Activated T-helper 1 cell treated with anti-CD3 and anti-CD28 coated beads, Interleukin-2, amount 50 U/mL, for 16 hours (primary cell): ENCODE measurements at places on chromosomes 6 and 20.

GRCh38 chr6:44666324-44666723 is 278.8 kb downstream of the CDC5L start:
- DNase-seq: no peak

DNA sequence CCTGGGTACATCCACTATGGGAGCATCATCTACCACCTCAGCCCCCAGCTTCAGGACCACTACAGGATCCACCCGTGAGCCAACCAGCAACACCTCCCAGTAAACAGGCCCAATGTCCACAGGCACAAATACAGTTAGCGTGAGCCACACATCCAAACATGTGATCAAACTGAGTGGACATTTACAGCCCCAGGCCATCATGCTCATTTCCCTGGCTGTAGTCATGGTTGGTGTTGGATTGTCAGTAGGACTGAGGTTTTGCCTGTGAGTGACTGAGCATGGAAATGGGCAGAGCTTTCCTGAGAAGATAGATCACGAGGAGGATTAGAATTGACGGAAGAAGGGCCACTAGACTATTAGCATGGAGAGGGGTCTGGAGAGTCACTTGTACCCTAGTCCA is 10.7 kb upstream of the MUC21 start:
- no peak for DNase-seq

- no peak for DNase-seq
These were observed 48.7 kb upstream of the RPS6KA2 start for GRCh38 chr6:166675736-166676135.

DNA sequence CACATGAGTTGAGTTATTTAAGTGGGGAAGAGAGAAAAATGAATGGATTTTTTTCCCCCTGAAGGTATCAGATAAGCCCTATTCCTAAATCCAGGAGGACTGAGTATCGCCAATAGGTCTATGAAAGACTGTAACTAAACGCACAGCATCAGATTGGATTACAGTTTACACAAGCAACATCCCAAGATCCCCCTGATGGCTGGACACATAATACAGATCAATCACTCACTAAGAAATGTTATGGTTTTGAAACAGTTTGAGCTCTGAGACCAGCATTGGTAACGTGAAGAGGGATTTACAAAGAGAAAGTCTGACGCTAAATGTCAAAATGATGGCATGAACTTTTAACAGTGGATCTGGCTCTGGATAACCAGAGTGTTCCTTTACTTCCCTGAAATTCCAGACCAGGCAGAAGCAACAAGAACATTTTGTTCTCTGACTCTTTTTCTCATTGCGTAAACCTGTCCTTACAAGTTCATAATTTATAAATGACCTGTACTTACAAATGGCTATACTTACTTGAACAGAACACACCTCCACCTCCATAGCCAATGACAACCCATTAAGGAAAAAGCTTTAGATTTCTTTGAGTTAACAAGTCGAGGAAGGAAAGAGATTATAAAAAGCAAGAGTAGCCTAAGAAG is 131.8 kb upstream of the BEND3 start:
- DNase-seq: no peak

GRCh38 chr6:88383183-88383582 is 217.0 kb upstream of the CNR1 start:
- no peak for DNase-seq

DNA sequence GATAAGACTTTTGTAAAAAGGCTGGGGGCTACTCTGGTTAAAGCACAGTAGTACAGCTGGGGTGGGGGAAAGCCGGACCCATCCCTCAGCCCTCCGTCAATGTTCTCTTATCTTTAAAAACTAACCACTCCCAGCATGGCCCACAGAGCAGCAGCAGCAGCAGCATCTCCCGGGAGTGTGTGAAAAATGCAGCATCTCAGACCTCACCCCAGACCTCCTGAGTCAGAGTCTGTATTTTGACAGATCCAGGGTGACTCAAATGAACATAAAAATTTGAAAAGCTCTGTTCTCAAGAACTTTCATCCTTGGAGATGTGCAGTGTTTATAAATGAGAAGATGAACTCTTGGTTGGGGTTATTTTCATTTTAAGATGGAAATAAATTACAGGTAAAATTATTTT is 277.7 kb upstream of the ECI2 start:
- DNase-seq: no peak

- DNase-seq: no peak
These were observed 5.9 kb downstream of the CD2AP start for GRCh38 chr6:47483516-47483852.

DNA sequence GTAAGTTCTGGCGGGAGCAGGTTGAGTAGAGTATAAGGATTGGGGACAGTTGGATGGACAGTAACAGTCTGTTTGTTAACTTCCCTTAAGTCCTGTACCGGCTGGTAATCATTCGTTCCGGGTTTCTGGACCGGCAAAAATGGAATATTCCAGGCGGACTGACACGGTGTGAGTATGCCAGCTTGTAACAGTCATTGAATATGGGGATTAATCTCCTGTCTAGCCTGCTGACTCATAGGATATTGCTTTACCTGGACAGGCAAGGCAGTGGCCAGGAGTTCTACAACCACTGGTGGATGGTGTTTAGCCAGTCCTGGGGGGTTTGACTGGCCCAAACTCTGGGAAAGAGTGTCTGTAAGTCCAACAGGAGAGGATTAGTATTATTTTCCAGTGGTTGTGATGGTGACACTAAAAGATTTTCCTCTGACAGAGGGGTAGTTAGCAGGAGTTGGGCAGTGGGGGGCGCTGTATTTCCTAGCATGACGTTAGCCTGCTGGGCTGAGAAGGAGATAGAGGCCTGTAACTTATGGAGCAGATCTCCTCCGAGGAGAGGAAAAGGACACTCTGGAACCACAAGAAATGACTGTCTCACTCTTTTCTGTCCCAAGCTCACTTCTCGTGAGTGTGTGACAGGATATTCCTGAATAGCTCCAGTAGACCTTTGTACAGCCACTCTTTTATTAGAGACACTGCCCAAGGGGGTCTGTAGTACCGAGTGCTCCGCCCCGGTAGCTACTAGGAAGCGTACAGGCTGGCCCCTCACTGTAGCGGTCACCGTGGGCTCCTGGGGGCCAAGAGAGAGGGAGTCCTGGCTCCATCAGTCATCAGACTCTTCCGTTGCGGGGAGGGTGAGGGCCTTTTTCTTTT is 152.2 kb downstream of the TRIM27 start:
- no peak for DNase-seq

GRCh38 chr20:35648836-35649235 is 15.9 kb downstream of the CPNE1 start:
- no peak for DNase-seq

- DNase-seq: peak; percentile 78
These were observed 9.9 kb upstream of the HLA-B start for GRCh38 chr6:31366693-31367470.

DNA sequence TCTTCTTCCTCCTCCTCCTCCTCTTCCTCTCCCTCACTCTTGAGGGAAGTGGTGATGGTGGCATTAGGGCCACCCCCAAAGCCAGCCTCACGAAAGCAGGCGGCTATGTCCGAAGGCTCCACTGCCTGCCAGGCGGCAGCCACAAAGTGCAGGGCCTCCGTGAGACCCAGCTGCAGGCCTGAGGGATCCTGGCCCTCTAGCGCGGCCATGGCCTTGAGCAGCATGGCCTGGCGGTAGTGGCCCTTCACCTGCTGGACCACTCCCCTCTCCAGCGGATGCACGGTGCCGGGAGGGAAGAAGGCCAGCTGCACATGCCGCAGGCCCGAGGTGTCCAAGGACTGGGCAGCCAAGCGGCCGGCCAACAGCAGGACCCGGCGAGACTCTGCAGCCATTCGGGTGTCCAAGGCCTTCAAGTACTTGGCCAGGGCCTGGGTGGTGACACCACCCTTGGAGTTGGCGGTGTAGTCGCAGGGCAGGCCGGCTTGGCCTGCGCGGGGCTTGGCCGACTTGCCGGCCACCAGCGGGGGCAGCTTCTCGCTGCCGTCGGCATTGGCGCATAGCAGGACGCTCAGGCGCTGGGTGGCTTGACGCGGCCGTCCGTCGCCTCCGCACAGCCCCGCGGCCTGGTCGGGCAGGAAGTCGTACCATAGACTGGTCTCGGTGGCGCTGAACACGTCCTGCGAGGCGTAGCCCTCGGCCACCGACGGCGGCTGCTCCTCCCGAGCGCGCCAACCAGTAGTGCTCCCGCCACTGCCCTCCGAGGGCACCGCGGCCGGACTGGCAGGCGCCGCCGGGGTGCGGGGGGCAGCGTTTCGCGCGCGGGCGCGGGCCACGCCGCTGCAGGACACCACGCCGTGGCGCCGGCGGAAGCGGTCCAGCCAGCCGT is 1.1 kb downstream of the CENPB start:
- DNase-seq: no peak
